ENCODE measurements at places on chromosomes 5 and 9.

DNA sequence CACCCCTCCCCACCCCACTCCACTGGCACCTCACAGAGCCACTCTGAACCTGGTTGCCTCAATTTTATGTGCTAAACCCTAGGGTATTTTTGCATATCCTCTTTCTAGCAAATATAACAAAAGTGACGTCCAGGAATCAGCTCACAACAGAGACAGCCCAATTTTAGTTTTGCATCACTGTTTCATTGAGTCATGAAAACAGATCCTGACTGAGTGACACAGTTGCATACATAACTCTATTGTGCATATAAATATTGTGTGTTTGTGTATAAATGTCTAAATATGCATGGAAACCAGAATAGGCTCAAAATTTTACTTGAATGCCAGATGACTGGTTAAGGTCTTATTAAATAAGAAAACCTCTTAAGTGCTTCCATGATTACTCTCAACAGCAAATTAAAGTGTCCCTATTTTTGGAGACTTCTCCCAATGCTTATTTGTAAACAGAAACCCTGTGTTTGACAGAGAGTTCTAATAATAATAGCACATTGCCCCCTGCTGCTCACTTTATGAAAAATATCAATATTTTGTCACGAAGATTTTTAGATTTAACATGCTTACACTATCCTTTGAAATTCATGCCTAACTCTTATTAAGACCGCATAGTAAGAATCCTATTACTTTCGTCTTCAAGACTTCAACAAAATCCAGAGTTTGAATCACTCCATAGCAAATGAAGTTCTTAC, 75.5 kb upstream of the PRRC1 start:
- no peak for DNase-seq

- no peak for DNase-seq
Measured at GRCh38 chr9:61670616-61671015, 480.8 kb downstream of the SPATA31A7 start.

- no peak for DNase-seq
Measured at GRCh38 chr9:133050781-133051180, 11.0 kb upstream of the CEL start.

DNA sequence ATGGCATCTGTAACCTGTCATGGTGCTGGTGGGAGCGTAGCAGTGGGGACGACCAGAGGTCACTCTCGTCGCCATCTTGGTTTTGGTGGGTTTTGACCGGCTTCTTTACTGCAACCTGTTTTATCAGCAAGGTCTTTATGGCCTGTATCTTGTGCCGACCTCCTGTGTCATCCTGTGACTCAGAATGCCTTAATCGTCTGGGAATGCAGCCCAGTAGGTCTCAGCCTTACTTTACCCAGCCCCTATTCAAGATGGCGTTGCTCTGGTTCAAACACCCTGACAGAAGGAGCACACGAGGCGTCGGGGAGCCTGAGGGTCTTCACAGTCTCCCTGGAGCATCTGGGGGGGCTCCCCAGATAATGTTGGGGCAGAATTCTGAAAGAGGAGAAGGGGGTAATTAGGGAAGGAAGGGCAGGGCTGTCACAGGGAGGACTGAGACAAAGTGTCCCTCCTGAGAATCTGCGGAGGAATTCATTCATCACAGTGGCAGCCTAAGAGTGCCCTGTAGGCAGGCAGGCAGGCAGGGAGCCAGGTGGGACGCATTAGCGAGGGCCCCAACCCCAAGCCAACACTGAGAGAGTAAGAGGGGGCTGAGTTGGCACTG, 21.3 kb upstream of the NCS1 start:
- DNase-seq, result no peak

DNA sequence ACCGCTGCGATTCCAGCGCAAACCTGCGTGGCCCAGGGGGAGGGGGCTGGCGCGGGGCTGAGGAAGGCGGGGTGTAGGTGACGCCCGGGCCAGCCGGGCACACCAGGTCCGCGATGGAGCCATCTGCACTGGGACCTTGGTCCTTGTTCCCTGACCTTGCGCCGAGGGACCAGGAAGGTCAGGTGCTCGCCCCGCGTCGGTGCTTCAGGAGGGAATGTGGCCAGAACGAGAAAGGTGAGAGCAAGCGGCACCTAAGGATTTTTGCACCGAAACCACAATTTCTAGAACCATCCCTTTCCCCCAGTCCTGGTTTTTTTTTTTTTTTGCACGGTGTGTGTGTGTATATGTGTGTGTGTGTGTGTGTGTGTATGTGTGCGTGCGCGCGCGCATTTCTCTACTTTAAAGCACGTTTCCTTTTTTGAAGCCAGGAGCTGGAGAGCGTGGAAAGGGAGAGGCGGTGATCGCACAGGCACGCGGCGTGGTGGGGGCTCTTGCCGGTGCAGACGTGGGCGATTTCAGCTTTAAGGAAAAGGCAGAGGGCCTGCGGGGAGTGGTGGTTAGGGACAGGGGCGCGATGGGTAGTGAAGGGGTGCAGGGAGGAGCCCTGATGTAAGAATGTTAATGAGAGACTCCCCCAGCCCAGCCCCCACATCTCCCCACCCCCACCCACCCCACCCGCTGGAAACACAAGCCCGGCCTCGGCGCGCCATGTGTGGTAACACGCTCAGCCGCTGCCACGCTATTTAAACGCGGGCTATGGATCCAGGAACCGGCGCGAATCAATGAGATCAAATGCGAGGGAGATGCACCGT, at the start of gene NPR3:
NPR3 (plus strand) TSS at position 772 of the 812 bp plus-strand sequence. CDS start 456 bp downstream, outside the sequence.
- peak; percentile 58 for DNase-seq

- DNase-seq, result peak; percentile 1
Measured at GRCh38 chr5:1754531-1755220, 45.0 kb downstream of the MRPL36 start.

DNA sequence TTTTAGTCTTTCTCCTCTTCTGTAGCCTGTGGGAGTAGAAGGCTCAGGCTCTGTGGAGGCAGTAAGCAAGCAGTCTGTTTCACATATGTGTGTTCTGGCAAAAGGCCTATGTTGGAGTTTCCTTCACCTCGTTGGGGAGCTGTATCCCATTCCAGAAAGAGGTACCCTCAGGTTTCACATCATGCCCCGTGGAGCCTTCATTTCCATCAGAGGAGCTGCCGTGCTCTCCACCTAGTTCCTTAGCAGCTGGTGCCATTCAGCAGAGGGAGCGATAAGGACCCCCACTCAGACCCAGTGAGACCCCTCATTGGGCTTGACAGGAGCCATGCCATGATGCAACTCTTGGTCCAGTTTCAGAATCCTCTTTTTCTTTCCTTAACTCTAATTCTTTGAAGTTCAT, 50.6 kb upstream of the ANGPTL2 start:
- DNase-seq, result no peak

- DNase-seq, result no peak
Measured at GRCh38 chr5:73928476-73929070, 302.6 kb downstream of the ARHGEF28 start.

DNA sequence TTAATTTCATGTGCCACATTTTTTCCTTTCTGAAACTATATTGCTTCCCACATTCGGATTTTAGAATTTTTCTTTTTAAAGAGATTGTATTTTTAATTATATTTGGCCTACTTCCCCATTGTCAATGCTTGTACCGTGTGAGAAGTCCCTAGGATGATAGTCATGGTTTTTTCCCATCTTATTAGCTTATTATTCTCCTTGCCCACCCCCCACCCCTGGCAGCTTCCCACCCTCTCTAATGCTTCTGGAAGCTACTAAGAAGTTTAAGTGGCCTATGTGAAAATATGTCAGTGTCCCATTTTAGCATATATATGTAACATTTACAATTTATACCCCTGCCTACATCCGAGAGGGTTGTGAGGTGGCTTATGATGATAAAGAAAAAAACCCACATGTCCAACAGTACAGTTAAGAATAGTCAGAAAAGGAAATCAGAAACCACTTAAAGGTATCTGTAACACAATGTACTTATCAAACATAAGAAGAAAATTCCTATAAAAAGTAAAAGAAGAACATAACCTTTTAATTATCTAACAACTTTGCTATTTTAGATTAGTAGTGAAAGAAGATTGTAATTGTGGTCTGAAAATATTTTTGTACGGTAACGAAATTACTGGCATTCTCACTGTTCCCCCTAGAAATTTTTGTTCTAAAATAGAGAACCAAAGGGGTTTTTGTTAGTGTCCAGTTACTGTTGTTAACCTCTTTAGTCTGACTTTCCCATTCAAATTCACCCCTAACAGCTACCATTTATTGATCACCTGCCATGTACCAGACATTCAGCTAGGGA, 62.1 kb downstream of the SLC44A1 start:
- DNase-seq, result no peak

DNA sequence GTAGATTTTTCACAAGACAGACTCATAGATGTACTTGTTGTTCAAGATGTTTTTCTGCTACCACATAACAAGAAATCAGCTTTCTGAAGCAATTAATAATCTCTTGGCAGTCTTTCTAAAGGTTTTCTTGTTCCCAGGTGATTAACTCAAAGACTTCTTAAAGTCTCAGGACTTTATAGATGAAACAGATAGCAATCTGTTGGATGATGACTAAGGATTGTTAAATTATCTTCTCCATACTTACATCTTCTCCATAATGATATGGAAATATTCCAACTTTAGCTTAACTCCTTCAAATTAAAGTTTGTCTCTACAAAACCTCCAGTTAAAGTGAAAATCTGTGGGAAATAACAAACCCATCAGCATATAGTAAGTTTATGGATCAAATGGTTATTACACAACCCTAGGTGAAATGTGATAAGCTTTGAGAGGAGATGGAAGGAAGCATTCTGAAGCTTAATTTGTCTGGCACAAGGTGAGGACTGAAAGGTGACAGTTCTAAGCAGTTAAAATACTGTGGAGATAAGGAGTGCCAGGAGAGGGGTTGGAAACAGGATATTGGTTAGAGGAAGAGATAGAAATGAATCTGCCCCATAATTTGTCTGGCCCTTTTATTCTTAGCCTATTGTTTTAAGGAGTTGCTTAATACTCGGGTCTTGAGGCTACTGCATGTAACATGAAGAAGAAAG, 326.7 kb downstream of the ADGRV1 start:
- no peak for DNase-seq

DNA sequence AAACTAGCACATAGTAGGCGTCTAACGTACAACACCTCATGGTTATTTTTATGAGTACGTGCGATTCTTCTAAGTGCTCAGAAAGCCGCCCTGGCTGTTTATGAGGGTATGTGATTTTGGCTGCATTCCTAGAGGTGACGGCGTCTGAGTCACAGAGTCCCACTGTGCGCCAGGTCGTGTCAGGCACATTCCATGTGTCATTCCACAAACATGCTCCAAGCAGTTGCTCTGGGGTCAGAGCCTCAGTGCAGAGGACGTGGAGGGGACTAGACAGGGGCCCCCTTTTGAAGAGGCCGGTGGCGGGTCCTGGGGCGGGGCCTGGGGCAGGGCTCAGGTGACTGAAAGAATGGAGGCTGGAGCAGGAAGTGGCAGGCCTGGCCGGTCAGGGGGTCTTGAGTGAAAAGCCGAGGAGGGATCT, 51.9 kb downstream of the NEK6 start:
- DNase-seq, result no peak

DNA sequence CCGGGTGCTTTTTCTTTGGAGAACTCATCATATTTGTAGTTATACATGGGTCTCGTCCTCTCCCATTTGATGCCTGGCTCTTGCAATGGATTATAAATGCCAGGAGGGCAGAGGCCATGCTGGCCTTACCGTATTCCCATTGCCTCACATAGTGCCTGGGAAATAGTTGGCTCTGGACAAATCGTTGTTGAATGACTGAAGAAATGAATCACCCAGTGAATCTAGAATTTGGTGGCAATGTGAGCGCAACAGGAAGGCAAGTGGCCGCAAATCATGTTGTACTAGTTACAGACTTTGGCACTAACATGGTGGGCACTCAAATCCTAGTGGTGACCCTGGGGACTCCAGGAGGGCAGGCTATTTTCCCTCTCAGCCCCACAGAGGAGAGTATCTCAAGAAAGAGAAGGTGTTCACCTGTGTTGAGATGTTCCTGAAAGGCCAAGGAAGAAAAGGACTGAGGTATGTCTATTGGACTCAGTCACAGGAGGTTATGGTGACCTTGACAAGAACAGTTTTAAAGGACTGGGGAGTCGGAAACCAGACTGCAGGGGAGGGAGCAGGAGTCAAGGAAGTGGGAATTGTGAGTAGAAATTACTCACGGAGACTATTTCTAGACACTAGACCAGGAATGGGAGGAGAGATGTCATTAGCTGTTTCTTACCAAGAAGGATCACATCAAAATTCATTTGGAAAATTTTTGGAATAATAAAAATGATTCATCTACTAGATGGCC, 61.7 kb upstream of the COL15A1 start:
- DNase-seq, result no peak

GRCh38 chr9:81468084-81468595, 221.2 kb downstream of the TLE1 start:
- DNase-seq, result no peak

GRCh38 chr5:67989456-67989855, 226.1 kb upstream of the PIK3R1 start:
- no peak for DNase-seq

DNA sequence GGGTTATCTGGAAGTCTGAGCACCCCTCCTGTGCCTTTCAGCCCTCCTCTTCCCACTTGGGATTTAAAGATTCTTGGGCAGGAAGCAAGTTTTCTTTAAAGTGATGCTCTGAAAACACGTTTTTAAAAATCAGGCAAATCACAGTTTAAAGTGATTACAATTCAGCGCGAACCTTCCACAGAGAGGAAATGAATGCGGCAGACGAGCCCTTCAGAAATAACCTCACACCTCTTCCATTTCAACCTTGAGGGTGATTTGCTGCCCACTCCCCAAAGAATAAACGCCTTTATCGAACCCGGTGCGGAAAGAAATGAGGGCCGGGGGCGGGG, 2.3 kb upstream of the EFNA5 start:
- DNase-seq, result no peak

GRCh38 chr9:12920437-12920836, 145.6 kb downstream of the LURAP1L start:
- DNase-seq, result no peak

DNA sequence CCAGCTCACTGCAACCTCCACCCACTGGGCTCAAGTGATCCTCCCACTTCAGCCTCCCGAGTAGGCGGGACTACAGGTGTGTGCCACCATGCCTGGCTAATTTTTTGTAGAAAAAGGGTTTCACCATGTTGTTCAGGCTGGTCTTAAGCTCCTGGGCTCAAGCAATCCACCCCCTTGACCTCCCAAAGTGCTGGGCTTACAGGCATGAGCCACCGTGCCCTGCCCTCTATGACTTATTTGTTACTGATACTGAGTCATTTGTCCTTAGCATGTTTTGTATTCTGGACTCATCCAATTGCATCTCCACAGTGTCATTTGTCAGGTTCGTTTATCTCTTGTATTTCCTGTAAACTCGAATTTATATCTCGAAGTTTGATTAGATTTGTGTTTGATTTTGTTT, 2.7 kb upstream of the ITK start:
- no peak for DNase-seq

GRCh38 chr5:43243270-43243669, 51.2 kb downstream of the NIM1K start:
- no peak for DNase-seq

- DNase-seq, result no peak
Measured at GRCh38 chr9:15501179-15501578, 9.6 kb downstream of the PSIP1 start.

Data from nephron progenitor cell (in vitro differentiated cells).